Esophagus muscularis mucosa (tissue), 4 donors: ENCODE measurements at places on chromosomes 5 and 9. TPM values are rescaled to one million over a fixed set of nuclear protein-coding genes. Genes with fewer than 3 reads are reported as not detected.
A peak's percentile ranks its signal among the peaks of the same experiment; 100 is the strongest.

- H3K27me3 ChIP-seq, result no peaks in the 10 kb centered on the region
- no peaks in the 10 kb centered on the region for H3K36me3 ChIP-seq
- no peak for DNase-seq
- no peak overlapping the region for H3K27ac ChIP-seq
Measured at GRCh38 chr9:130994135-130995085, 14.6 kb upstream of the LAMC3 start.

DNA sequence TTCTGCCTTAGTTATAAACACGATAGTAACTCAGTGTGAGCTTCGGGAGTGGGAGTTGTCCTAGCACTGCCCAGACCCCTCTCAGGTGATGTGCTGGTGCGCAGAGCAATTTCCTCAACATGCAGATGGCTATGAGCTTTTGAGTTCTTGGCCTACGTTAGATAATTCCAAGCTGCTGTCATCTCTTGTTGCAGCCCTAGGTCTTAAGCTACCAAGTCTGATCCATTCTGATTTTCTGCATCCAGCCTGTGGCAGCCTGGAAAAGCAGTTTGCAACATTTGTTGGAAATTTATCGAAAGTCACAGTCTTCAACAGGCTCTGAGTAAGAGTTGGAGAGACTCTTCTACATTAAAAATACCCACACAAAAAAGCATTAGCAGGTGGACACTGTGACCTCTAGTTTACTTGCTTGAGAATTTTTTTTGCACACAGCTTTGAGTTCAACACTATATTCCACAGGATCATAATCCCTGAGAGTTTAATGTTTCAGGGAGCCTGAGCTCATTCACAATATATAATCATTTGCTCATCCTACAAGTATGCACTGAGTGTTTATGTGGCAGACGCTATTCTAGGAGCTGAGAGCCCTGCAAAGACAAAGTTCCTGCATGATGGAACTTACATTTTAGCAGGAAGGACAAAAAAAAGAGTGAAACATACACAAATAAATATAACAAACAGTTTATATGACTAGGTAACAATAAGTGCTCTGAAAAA is 91.6 kb downstream of the UBE2QL1 start:
- no peaks in the 10 kb centered on the region for H3K27me3 ChIP-seq
- H3K27ac ChIP-seq, result no peak overlapping the region
- H3K4me1 ChIP-seq, result no peaks in the 10 kb centered on the region
- H3K36me3 ChIP-seq, result no peaks in the 10 kb centered on the region
- DNase-seq, result peak; percentile 66
- H3K4me3 ChIP-seq, result no peak overlapping the region

- no peaks in the 10 kb centered on the region for H3K27me3 ChIP-seq
- H3K4me3 ChIP-seq, result no peak overlapping the region
- DNase-seq, result no peak
- no peaks in the 10 kb centered on the region for H3K4me1 ChIP-seq
- no peak overlapping the region for H3K27ac ChIP-seq
- no peaks in the 10 kb centered on the region for H3K36me3 ChIP-seq
Measured at GRCh38 chr5:77816686-77817085, 40.5 kb upstream of the TBCA start.

DNA sequence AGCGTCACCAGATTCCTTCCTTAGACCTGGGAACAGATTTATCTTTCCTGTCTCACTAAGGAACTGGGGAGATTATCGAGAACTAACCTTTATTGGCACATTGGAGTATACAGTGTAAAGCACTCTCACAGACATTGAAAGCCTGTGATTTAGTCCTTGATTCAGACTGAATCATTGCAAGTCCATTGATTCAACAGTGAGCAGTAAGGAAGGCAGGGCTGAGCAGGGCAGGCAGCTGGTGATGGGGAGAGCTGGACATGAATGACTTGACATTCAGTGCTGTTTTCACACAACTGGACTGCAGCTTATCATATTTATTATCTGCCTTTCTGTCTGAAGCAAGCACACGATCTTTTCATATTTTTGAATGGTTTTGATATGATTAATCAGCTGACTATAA is 16.2 kb downstream of the ISOC1 start:
- no peak overlapping the region for H3K4me3 ChIP-seq
- peaks cover 21% of the 10 kb centered on the region for H3K36me3 ChIP-seq
- H3K27ac ChIP-seq, result no peak overlapping the region
- no peak for DNase-seq
- peaks cover 21% of the 10 kb centered on the region for H3K4me1 ChIP-seq

GRCh38 chr5:77209495-77210090 is 887 bp upstream of the PDE8B start:
- H3K36me3 ChIP-seq, result no peaks in the 10 kb centered on the region
- peaks cover 7% of the 10 kb centered on the region for H3K4me1 ChIP-seq
- H3K27ac ChIP-seq, result no peak overlapping the region
- no peaks in the 10 kb centered on the region for H3K27me3 ChIP-seq

DNA sequence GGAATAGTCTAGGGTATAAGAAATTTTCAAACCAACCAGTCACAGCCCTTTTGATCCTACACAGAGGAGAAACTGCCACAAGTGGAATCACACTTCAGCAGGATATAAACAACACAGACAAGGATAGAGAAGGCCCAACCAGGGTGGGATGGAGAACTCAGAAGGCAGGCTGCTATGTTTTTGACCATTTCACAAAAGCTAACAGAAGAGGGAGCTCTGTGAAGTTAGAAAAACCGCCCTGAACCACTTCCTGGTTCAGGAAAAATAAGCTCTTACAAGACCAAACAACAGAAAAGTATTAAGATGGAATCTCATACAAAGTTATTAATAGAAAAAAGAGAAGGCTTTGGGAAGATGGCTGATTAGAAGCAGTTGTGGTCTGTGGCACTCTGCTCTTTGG is 960 bp upstream of the IFNB1 start:
- H3K4me3 ChIP-seq, result no peak overlapping the region
- no peaks in the 10 kb centered on the region for H3K36me3 ChIP-seq
- DNase-seq, result no peak
- no peaks in the 10 kb centered on the region for H3K4me1 ChIP-seq
- no peak overlapping the region for H3K27ac ChIP-seq
- H3K27me3 ChIP-seq, result no peaks in the 10 kb centered on the region

- DNase-seq, result no peak
- no peak overlapping the region for H3K4me3 ChIP-seq
Measured at GRCh38 chr5:61811052-61811451, 479.0 kb downstream of the ZSWIM6 start.

DNA sequence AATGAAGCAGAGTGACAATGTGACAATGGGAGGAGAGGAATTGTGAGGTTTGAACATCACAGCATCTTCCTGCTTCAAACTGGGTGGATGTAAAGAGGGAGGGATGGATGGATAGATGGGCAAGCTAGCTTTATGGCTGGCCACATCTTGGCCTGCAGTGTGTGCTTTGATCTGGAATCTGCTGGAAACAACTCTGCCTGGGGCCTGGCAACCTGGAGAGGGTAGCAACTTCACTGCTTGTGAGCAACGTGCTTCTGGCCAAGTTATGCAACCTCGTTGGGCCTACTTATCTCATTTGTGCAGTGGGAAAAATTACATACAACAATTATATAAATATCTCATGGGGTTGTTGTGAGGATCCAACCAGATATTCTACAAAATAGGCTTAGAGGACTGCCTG is 5.3 kb downstream of the IL9 start:
- no peak overlapping the region for H3K27ac ChIP-seq
- H3K36me3 ChIP-seq, result no peaks in the 10 kb centered on the region
- no peak overlapping the region for H3K4me3 ChIP-seq
- peaks cover 24% of the 10 kb centered on the region for H3K4me1 ChIP-seq
- DNase-seq, result no peak
- no peaks in the 10 kb centered on the region for H3K27me3 ChIP-seq

- H3K27ac ChIP-seq, result no peak overlapping the region
- no peaks in the 10 kb centered on the region for H3K36me3 ChIP-seq
- DNase-seq, result no peak
- no peak overlapping the region for H3K4me3 ChIP-seq
Measured at GRCh38 chr5:139882961-139883539, 87.4 kb downstream of the PSD2 start.

- H3K4me1 ChIP-seq, result peaks cover 17% of the 10 kb centered on the region
- no peak overlapping the region for H3K27ac ChIP-seq
- peaks cover 39% of the 10 kb centered on the region for H3K27me3 ChIP-seq
- H3K4me3 ChIP-seq, result no peak overlapping the region
- DNase-seq, result peak; percentile 62
- H3K36me3 ChIP-seq, result no peaks in the 10 kb centered on the region
Measured at GRCh38 chr5:73213566-73213998, 40.6 kb downstream of the TMEM174 start.

- no peak for DNase-seq
- H3K27ac ChIP-seq, result no peak overlapping the region
- no peaks in the 10 kb centered on the region for H3K27me3 ChIP-seq
- H3K4me1 ChIP-seq, result peaks cover 10% of the 10 kb centered on the region
- no peak overlapping the region for H3K4me3 ChIP-seq
Measured at GRCh38 chr9:22210936-22211335, 201.8 kb upstream of the CDKN2B start.

DNA sequence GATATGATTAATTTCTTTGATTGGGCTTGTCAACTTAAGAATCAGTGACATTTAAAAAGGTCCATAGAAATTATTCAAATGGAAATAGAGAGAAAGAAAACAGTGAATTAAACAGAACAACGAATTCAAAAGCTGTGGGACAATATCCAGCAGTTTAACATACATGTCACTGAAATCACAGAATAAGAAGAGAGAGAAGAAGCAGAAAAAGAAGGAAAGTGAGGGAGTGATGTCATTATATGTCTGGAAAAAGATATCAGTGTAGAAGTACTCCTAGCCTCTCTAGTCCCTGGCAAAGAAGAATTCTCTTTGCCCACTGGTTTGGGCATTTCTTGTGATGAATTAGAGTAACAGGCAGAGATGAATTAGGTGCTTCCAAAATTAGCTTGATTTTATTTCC is 109.2 kb upstream of the ABCA1 start:
- H3K27ac ChIP-seq, result no peak overlapping the region
- H3K4me3 ChIP-seq, result no peak overlapping the region
- DNase-seq, result no peak

- H3K4me3 ChIP-seq, result no peak overlapping the region
- no peak overlapping the region for H3K27ac ChIP-seq
- H3K4me1 ChIP-seq, result no peaks in the 10 kb centered on the region
- DNase-seq, result no peak
- H3K36me3 ChIP-seq, result no peaks in the 10 kb centered on the region
- H3K27me3 ChIP-seq, result no peaks in the 10 kb centered on the region
Measured at GRCh38 chr5:112023766-112024165, 266.8 kb upstream of the NREP start.

DNA sequence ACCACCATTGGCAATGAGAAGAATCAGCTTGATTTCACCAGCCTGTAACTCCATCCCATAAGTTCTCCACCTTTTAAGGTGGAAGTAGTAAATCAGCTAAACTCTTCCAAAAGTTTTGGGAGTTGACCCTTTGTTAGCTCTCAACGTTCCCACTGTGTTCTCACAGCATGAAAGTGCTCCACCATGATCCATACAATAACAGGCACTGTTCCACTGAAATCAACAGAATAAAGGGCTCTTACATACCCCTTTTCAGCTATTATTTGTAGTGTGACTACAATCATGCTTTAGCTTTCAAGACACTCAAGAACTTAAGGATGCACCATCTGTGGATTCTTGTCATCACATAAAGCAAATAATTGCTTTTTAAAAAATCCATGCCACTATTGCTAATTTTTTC is 81.6 kb downstream of the PPP2R2B start:
- no peaks in the 10 kb centered on the region for H3K36me3 ChIP-seq
- no peaks in the 10 kb centered on the region for H3K27me3 ChIP-seq
- DNase-seq, result no peak
- no peak overlapping the region for H3K4me3 ChIP-seq

DNA sequence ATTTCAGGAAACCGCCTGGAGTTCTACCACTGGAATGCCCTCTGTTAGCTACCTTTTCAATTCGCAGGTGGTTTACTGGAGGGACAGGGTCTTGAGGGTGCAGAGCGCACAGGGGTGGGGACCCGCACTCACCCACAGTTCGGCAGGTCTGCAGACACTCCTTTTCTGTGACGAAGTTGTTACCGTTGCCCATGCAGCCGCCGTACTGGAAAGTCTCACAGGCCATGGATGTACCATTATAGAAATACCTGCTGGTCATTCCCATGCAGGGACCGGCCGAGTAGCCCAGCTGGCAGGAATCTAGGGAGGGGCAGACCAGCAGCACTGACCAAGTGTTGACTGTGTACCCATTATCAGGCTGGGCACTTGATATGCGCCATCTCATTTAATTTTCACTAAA is 16.8 kb downstream of the AMBP start:
- peaks cover 7% of the 10 kb centered on the region for H3K4me1 ChIP-seq
- H3K27me3 ChIP-seq, result no peaks in the 10 kb centered on the region
- H3K36me3 ChIP-seq, result no peaks in the 10 kb centered on the region
- no peak overlapping the region for H3K4me3 ChIP-seq
- DNase-seq, result no peak

FOXD4L4 gene
- total RNA-seq, result not detected

SPINK7 gene
- total RNA-seq, result not detected

PCDHB12 gene
- 3.3 TPM for total RNA-seq

INSYN2B gene
- not detected for total RNA-seq

C7 gene
- 713 TPM for total RNA-seq

DBH gene
- total RNA-seq, result not detected

HTR1A gene
- total RNA-seq, result not detected

SV2C gene
- 0.42 TPM for total RNA-seq

NDUFS4 gene
- 101 TPM for total RNA-seq

TSSK1B gene
- total RNA-seq, result not detected
